SK-N-DZ (cell line): ENCODE measurements at places on chromosomes 6 and 20.

DNA sequence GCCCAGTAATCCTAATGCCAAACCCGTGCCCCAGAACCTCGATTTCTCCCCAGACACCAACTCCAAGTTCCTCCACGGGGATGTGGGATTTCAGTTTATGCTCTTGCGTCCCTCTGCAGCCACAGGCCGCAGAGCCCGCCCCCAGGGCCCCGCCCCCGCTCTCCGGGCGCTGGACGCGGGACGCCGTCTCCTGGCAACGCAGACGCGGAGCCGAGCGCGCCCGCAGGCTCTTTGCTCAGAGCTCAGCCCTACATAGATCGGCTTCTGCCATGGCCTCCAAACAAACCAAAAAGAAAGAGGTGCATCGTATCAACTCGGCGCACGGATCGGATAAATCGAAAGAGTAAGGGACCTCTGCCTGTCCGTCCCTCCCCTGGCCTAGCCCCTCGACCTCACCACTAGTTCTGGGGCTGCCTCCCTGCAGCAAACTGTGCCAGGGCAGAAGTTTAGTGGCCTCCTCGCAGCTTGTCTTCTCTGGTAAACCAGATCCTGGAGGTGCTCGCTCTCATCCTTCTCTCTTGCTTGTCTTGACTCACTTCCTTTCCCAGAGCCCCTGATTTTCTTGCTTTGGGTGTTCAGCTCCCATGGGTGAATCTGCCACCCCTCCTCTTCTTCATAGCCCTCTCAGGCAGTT, at the start of gene ADGB:
ADGB (plus strand) TSS at position 201 of the 634 bp plus-strand sequence; CDS start at position 270, 69 bp downstream.
- DNase-seq: peak; percentile 62

DNA sequence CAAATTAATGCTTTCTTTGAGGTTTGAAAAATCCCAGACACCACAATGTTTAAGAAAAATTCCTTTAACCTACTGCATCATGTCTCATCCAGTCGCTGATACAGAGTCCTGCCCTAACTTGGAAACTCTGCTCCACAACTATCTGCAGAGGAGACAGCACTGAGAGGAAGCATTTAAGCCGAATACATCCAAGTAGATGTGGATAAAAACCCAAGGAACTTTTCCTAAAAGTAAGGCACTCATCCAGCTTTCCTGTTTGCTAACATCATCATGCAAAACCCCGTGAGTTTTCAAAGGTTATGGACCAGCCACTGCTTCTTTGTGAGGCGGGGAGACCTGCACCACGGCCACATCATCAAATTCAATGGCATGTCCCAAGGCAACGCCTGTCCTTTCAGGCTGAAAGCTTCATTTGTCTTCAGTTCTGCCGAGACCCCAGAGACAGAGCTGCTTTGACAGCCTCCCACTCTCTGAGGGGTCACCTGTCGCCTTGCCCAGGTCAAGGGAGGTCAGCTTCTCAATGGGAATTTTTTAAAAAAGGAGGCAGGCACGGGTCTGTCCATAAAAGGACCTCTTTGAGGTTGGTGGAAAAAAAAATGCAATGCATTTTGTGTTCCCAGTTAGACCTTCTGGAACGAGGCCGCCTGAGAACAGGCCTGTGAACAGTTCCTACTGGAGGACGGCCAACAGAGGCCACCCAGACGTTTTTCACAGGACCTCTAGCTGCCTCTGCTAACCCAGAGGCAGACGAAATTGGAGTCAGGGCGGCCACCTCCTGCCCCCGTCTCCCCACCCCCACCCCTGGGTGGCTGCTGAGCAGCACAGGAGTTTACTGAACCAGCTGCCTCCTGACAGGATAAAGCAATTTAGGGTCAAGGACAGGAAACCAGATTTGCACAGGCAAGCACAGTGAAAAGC, 142.5 kb upstream of the HDDC2 start:
- peak; percentile 15 for DNase-seq

- DNase-seq: no peak
Measured at GRCh38 chr6:8000188-8000596, 64.0 kb downstream of the BLOC1S5 start.

DNA sequence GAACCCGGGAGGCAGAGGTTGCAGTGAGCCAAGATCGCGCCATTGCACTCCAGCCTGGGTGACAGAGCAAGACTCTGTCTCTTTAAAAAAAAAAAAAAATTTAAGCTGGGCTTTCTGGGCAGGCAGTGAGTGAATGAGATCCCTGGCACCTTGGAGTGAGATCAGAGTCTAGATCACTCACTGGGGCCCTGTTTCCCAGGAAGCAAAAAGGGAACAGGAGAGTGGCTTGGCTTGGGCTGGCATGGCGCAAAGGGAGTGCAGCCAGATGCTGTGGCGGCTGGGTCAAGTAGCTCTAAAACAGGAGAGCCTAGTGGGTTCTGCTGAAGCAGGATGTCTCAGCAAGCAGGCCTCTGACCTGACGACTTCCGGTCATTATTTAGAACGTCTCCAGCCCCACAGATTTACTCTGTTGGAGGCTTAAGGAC, 10.4 kb downstream of the PLCG1 start:
- DNase-seq: no peak

DNA sequence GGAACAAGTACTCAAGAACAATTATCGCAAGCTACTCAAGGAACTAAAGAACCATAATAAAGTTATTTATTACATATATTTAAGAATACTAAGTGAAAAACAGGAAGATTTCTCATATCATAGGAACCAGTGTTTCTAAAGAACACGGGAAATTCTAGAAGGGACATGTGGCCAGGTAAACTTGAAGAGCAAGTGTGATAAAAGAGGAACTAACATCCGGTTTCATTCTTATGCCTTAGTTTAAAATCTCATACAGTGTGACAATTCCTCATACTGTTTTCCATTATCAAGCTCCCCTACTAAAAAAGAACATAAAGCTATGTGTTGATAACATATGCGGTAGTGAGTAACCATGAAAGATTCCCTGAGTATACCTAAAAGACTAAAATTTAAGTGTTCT, 163.5 kb upstream of the SHLD1 start:
- DNase-seq: no peak

GRCh38 chr20:37430778-37431460, 85.0 kb downstream of the SRC start:
- no peak for DNase-seq

DNA sequence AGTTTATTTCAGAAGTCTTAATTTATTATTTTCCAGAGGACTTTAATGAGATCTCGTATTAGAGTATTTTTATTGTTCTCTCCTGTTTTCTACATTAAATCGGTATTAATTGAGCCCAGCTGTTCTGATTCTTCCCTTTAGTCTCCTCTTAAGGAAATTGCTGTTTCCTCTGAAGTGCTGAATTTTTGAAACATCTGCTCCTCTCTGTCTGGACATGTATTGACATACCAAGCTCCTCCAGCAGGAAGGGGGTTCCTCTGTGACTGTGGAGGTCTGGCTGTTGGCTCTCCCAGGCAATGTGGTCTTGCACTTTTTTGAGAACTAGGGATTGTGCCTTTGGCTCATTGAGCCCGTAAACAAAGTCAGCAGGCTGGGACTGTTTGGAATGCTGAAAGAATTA, 74.9 kb downstream of the MAP3K4 start:
- DNase-seq: no peak

DNA sequence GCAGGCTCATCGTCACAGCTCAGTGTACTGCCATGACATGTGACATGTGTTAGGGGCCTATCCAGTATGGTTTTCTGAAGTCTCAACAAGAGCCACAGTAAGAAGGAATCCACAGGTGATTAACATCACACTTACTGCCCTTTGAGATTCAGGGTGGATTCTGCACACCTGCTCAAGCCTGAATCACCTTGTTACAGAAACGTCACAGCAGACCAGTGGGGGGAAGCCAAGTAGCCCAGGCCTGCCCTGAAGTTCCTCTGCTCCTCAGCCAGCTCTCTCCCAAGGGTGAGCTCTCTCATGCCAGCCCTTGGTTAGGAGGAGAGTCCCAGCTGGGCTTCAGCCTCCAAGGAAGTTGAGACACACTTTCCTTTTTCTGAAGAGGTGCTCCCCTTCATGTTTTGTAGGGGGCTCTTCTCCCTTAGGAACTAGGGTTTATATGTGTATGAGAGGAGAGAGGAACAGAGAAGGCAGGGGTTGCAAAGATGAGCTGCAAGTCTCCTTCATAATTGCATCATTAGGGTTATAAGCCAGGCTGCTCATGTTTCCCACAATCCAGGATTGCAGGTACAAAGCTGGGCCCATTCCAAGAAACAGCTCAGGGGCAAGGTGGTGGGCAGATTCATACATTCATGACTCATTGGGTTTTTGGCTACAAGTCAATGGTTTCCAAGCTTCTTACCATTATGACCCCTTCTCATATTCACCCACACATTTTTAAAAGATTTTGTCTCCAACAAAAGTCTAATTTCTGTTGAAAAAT, 11.6 kb downstream of the GSS start:
- DNase-seq: no peak

DNA sequence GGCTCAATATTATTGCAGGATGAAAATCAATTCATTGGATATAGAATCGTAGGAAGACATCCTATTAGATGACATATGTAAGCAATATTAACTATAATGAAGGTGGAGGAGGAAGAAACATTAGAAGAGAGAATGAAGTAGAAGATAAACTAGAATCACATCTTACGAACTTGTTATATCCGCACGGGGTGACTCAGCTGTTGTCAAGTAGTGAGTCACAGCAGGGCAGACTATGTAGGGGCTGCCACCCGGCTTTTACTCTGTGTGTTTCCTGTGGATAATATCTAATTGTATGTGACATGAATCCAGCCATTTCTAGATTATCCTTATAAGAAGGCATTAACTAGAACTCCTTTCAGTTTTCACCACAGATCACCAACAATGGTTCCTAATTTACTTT, 520.2 kb downstream of the DOK5 start:
- DNase-seq: no peak

DNA sequence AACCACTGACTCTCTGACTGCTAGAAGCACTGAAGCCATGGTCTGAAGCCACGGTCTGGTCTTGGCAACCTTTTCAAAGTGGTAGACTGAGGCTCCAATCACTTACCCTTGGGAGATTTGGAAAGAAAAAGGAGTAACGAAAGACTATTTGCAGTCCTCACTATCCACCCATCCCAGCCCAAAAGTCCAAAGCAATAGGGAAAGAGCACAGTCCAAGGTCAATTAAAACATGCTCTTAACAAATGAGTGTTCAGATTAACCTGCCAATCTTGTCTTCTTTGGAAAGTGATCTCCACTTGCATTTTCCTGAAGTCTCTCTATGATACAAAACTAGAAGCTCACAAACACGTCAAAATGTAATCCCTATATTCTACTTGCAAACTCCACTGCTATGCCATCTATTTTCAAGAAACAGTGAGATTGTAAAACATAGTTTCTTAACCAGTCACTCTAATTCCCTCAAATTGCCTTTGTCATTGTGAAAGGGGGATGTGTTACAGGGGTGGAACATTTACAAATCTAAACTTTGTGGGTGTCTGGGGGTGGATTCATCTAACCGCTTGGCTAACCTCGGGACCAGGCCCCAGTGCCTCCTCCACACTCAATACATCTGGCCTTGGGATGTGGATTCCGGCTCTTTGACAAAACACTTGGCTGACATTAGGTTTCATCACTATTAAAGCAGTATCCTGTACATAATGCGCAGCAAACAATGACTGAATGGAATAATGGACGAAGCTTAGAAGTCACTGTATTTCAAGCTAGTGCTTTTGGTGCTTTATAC, 56.4 kb downstream of the B4GALT5 start:
- no peak for DNase-seq

DNA sequence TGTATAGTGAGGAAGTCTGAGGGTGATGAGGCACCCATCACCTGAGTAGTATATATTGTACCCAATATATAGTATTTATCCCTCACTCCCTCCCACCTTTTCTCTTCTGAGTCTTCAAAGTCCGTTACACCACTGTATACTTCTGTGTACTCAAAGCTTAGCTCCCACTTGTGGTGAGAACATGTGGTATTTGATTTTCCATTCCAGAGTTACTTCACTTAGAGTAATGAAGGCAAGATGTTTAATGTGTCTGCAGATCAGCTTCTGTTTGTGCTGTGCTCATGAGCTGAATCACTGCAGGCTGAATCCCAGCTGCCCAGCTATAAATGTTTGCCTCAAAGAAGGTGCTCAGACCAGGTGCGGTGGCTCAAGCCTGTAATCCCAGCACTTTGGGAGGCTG, 139.3 kb upstream of the FOXA2 start:
- DNase-seq: no peak

- DNase-seq: peak; percentile 67
Measured at GRCh38 chr20:63978319-63979228, 868 bp downstream of the SAMD10 start.

DNA sequence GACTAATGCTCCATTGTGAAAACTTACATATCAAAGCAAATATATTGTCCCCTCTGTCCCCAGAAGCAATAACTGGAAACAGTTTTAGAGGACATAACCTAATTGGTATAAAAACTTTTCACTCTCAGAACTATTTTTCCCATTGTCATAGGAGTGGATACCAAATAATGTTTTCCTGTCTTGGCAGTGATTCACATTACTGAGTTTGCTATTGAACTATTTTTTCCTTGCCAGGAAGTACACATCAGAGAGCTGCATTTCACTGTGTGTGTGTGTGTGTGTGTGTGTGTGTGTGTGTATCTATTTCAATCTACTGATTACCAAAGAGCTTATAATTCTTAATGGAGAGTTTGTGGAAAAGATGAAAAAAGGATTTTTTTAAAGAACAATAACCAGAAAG, 45.4 kb downstream of the AKAP12 start:
- DNase-seq: no peak

GRCh38 chr6:55379895-55380294, 52.6 kb downstream of the GFRAL start:
- no peak for DNase-seq

DNA sequence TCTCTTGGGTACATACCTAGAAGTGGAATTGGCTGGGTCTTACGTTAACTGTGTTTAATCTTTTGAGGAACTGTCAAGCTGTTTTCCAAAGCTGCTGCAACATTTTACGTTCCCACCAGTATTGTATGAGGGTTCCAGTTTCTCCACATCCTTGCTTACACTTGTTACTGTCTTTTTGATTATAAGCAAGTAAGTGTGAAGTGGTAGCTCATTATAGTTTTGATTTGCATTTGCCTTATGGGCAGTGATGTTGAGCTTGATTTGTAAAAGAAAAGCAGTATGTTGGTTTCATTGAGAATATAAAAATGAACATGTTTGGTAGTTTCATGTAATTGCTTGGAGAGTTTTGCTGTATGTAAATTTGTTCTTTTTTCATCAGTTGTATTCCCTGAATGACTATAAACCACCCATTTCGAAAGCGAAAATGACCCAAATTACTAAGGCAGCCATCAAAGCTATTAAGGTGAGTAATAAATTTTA, 40.4 kb downstream of the SCAF8 start:
- no peak for DNase-seq

DNA sequence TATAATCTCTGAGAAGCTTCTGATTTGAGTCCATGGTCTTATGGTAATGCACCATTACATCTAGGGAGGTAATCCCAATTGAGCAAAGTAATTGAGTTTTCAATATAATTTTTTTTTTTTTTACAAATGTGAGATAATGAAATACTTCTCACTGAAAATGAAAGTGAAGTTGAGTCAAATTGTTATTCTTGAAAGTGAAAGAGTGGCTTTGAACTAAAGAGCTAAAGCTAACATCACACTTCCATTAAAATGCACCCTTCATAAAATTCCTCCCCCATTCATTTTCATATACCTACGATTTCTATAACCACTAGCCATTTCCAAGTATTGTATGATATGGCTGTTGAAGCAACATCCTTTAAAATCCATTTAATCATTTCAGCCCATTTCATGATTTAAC, 149.1 kb upstream of the IMPG1 start:
- no peak for DNase-seq
